Naive thymus-derived CD8-positive, alpha-beta T cell (primary cell): ENCODE measurements at places on chromosomes 1 and 21. TPM values are rescaled to one million over a fixed set of nuclear protein-coding genes. Genes with fewer than 3 reads are reported as not detected.

- H3K27ac ChIP-seq, result peak overlapping the region; percentile 97
- H3K4me1 ChIP-seq, result peaks cover 47% of the 10 kb centered on the region
- H3K36me3 ChIP-seq, result peaks cover 4% of the 10 kb centered on the region
- no peak for DNase-seq
- H3K27me3 ChIP-seq, result no peaks in the 10 kb centered on the region
These were observed 386 bp upstream of the TSTD1 start for GRCh38 chr1:161039154-161039545.

GRCh38 chr1:62438163-62438562, 1.3 kb downstream of the USP1 start:
- H3K4me3 ChIP-seq, result peak overlapping the region; percentile 96
- no peaks in the 10 kb centered on the region for H3K27me3 ChIP-seq
- H3K36me3 ChIP-seq, result no peaks in the 10 kb centered on the region
- peaks cover 58% of the 10 kb centered on the region for H3K4me1 ChIP-seq

GRCh38 chr1:7383671-7384520, 387.2 kb upstream of the VAMP3 start:
- no peaks in the 10 kb centered on the region for H3K36me3 ChIP-seq
- no peaks in the 10 kb centered on the region for H3K4me1 ChIP-seq
- DNase-seq, result no peak
- H3K4me3 ChIP-seq, result no peak overlapping the region
- peaks cover 5% of the 10 kb centered on the region for H3K27me3 ChIP-seq

GRCh38 chr1:236706183-236706582, 19.9 kb downstream of the ACTN2 start:
- H3K4me3 ChIP-seq, result no peak overlapping the region
- no peak for DNase-seq
- H3K27me3 ChIP-seq, result peaks cover 14% of the 10 kb centered on the region
- H3K36me3 ChIP-seq, result no peaks in the 10 kb centered on the region

GRCh38 chr21:22076471-22076870, 1078.3 kb downstream of the NCAM2 start:
- peaks cover 1% of the 10 kb centered on the region for H3K36me3 ChIP-seq
- no peaks in the 10 kb centered on the region for H3K27me3 ChIP-seq
- no peak overlapping the region for H3K4me3 ChIP-seq

DNA sequence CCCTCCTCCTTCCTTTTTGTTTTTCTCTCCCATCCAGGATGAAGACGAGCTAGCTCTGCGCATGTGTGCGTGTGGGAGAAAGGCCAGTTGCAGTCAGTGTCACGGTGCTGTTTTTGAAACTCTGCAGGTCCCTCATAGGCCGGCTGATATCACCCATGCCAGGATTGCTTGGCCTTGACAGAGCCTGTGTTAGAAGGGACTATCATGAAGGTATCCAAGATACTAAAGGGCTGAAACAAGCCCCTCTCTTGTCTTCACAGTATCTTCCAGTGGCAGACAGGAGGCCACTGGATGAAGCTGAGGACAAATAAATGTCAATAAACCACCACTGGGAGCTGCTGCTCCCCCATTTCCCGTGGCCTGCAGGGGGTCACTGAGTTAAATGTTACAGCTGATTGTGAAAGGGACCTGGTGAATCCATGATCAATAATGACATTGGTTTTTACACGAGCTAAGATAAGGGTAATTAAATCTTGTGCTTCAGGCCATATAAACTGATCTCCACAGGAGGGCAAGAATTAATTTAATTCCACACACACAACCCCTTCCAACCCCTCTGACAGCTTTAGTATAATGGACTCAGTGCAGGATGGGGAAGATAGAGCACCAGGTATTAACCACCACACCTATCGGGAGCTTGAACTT, 64.6 kb upstream of the TARBP1 start:
- no peaks in the 10 kb centered on the region for H3K27me3 ChIP-seq
- H3K36me3 ChIP-seq, result no peaks in the 10 kb centered on the region
- DNase-seq, result no peak
- H3K4me1 ChIP-seq, result peaks cover 21% of the 10 kb centered on the region
- H3K27ac ChIP-seq, result peak overlapping the region; percentile 67

- no peak for DNase-seq
- peaks cover 51% of the 10 kb centered on the region for H3K36me3 ChIP-seq
- H3K4me1 ChIP-seq, result peaks cover 2% of the 10 kb centered on the region
- H3K27me3 ChIP-seq, result no peaks in the 10 kb centered on the region
- H3K27ac ChIP-seq, result peak overlapping the region; percentile 80
- no peak overlapping the region for H3K4me3 ChIP-seq
These were observed 11.8 kb upstream of the TMEM39B start for GRCh38 chr1:32060914-32061313.

- H3K4me1 ChIP-seq, result peaks cover under 1% of the 10 kb centered on the region
- DNase-seq, result no peak
- H3K4me3 ChIP-seq, result no peak overlapping the region
- no peaks in the 10 kb centered on the region for H3K36me3 ChIP-seq
- H3K27ac ChIP-seq, result no peak overlapping the region
These were observed 22.6 kb upstream of the CAMK1G start for GRCh38 chr1:209560952-209561351.

DNA sequence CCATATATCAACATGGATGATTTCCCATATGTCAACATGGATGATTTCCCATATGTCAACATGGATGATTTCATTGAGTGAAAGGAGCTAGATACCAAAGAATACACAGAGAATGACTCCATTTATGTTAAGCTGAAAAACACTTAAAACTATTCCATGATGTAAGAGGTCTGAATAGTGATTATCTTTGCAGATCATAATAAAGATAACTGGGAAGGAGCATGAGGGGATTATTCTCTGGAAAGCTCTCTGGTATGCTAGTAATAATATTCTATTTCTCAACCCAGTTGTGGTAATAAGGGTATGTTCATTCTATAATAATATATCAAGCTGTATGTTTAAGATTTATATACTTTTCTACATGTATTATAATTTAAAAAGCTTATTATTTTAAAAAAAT, 14.1 kb downstream of the SYNJ1 start:
- H3K27me3 ChIP-seq, result no peaks in the 10 kb centered on the region
- no peak overlapping the region for H3K27ac ChIP-seq
- H3K4me1 ChIP-seq, result peaks cover 32% of the 10 kb centered on the region
- H3K4me3 ChIP-seq, result no peak overlapping the region

DNA sequence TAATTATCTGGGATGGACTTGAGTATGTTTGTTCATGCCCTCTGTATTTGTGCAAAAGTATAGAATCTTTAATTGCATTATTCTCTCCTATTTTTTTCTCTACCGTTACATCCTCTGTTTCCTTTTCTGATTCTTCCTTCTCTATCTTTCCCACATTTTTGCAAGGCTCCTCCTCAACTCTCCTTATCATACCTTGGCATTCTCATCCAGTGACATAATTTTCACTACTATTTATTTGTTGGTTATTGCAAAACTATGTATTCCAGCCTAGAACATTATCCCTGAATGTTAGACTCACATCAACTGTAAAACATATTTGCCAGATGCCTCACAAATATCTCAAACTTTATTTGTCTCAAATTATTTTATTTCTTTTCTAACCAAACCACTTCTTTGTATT, 381.9 kb downstream of the COL11A1 start:
- DNase-seq, result no peak
- H3K27ac ChIP-seq, result no peak overlapping the region
- no peak overlapping the region for H3K4me3 ChIP-seq
- H3K4me1 ChIP-seq, result no peaks in the 10 kb centered on the region
- no peaks in the 10 kb centered on the region for H3K36me3 ChIP-seq

DNA sequence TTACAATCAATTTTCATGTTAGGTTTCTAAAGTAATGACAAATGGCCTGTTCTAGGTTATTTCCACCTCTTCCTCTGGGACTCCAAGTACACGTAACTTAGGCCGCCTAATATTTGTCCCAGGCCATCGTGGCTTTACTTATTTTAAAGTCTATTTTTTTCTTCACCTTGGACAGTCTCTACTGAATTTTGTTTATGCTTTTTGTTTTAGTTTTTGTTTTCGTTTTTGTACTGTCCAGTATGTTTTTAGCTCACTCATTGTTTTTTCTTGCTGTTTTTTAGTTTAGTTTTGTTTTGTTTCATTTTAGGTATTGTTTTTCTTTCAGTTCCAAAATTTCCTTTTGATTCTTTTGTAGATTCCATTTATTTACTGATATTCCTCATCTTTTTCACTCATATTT, 187.7 kb upstream of the RNPC3 start:
- H3K36me3 ChIP-seq, result no peaks in the 10 kb centered on the region
- H3K4me1 ChIP-seq, result no peaks in the 10 kb centered on the region
- H3K27ac ChIP-seq, result no peak overlapping the region
- H3K4me3 ChIP-seq, result no peak overlapping the region
- no peak for DNase-seq
- H3K27me3 ChIP-seq, result no peaks in the 10 kb centered on the region

DNA sequence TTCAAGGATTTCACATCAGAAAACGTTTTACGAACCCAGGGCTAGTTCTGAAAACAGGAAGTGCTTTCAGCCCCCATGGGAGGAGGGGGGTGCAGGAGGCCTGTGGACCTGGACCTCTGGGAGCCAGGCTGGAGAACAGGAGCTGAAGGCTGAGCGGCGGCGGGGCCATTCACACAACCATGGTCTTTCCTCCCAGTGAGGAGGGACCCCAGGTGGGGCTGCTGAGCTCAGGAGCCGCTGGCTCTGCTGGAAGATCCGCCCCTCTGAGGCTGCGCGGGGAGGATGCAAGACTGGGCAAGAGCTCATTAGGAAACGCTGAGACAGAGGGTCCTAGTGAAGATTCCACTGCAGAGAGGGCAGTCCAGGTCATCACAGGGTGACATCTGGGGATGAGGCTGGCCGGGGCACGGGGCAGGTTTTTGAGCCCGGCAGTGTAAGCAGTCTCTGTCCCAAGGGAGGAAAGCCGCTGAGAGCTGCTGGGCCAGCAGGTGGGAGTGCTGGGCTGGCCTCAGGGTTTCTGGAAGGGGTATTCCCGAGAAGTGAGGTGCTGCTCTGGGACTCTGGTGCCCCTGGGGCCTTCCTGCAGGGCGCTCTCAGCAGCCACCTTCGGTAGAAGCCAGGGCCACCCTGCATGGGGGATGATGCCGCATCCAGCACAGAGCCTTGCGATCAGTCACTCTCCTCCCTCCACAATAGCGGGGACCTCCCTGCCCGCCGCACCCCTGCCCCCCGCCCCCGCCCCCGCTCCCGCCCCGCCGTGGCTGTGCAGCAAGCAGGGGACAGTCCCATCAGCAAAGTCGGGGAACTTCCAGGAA, 7.5 kb downstream of the MX2 start:
- peak overlapping the region; percentile 91 for H3K4me3 ChIP-seq
- H3K4me1 ChIP-seq, result peaks cover 92% of the 10 kb centered on the region
- H3K27me3 ChIP-seq, result no peaks in the 10 kb centered on the region
- DNase-seq, result peak; percentile 42

GRCh38 chr1:234217316-234217840, 155.9 kb upstream of the COA6 start:
- no peak for DNase-seq
- peaks cover 26% of the 10 kb centered on the region for H3K27me3 ChIP-seq
- H3K4me3 ChIP-seq, result no peak overlapping the region

GRCh38 chr1:200211157-200211556, 183.6 kb downstream of the NR5A2 start:
- no peaks in the 10 kb centered on the region for H3K27me3 ChIP-seq
- peaks cover 7% of the 10 kb centered on the region for H3K36me3 ChIP-seq
- H3K4me3 ChIP-seq, result no peak overlapping the region
- DNase-seq, result no peak

DNA sequence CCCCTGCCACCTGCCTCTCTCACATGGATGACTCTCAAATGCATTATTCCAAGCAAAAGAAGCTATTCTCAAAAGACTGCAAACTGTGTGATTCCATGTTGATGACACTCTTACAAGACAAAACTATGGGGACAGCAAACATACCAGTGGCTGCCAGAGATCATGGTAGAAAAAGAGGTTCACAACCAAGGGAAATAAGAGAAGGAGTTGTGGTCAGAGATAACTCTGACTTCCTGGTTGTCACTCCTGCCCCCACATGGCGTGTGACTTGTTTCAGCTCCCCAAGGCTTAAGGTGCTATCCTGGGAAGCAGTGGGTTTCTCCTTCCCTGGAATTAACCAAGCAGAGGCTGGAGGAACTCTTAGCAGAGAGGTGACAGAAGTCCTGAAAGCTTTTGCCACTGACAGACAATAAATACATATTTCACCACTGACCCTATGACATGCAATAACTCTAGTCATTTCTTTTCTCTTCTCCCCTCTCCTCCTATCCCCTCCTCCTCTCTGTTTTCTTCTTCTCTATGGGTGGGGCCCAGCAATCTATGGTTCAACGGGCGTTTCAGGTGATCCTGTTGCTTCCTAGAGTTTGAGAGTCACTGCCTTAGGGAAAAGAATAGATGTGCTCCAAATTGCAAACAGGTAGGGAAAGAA, 185.1 kb downstream of the FCRL5 start:
- DNase-seq, result no peak
- no peak overlapping the region for H3K4me3 ChIP-seq
- no peaks in the 10 kb centered on the region for H3K36me3 ChIP-seq

DNA sequence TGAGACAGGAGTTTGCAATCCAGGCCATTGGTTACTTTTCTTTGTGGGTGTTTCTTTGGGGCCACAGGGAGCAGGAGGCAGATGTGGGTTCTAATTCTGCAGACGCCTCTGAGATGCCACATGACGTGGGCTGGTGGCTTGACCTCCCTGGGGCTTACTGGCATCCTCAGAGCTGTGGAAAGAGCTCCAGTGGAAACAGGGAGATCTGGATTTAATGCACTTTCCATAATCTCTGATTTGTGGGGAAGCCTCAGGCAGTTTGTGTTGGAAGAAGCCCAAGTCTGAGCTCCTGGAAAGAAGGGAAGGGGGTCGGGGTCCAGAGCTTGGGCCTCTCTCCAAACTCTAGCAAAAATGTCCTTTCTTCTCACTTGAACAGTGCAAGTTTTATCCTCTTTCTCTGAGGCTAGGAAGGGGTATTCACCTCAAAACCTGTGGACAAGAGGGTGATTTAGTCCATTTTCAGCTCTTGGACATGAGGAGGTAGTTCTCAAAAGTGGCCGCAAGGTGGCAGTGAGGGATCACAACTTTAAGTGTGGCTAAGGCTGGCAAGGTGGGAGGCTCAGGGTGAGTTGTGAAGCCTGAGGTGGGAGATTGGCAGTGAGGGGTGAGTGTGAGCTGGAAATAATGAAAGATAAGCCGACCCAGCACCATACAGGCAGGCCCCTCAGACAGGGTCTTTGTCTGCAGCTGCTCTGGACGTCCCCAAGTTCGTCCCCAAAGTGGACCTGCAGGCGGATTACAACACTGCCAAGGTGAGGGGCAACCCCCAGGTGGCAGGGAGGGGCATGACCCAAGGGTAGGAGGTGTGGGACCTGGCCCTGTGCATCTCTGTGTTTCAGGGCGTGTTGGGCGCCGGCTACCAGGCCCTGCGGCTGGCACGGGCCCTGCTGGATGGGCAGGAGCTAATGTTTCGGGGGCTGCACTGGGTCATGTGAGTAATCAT, 9.2 kb downstream of the IKBKE start:
- H3K36me3 ChIP-seq, result peaks cover 82% of the 10 kb centered on the region
- H3K4me1 ChIP-seq, result peaks cover 6% of the 10 kb centered on the region
- peak overlapping the region; percentile 77 for H3K27ac ChIP-seq
- H3K4me3 ChIP-seq, result peak overlapping the region; percentile 22

GRCh38 chr1:241574154-241574553, 42.0 kb downstream of the KMO start:
- peaks cover 17% of the 10 kb centered on the region for H3K27me3 ChIP-seq
- H3K4me1 ChIP-seq, result no peaks in the 10 kb centered on the region
- no peak for DNase-seq
- H3K4me3 ChIP-seq, result no peak overlapping the region

- DNase-seq, result no peak
- peaks cover 43% of the 10 kb centered on the region for H3K4me1 ChIP-seq
- H3K36me3 ChIP-seq, result peaks cover 64% of the 10 kb centered on the region
- H3K27ac ChIP-seq, result no peak overlapping the region
- no peak overlapping the region for H3K4me3 ChIP-seq
These were observed 4.9 kb downstream of the PPP1R8 start for GRCh38 chr1:27835501-27835900.

The C1orf141 gene
- not detected for total RNA-seq

The VHLL gene
- total RNA-seq, result not detected

The SHE gene
- not detected for total RNA-seq

The HES3 gene
- total RNA-seq, result not detected
